ENCODE measurements at places on chromosomes 6 and 20.

GRCh38 chr6:138795809-138796603, at the start of gene ECT2L:
ECT2L (plus strand) TSS chr6:138796087; CDS start chr6:138813275, 17,188 bp downstream.
- DNase-seq = peak; percentile 32

GRCh38 chr6:140846503-140847261, 1286.0 kb upstream of the GJE1 start:
- peak; percentile 85 for DNase-seq

DNA sequence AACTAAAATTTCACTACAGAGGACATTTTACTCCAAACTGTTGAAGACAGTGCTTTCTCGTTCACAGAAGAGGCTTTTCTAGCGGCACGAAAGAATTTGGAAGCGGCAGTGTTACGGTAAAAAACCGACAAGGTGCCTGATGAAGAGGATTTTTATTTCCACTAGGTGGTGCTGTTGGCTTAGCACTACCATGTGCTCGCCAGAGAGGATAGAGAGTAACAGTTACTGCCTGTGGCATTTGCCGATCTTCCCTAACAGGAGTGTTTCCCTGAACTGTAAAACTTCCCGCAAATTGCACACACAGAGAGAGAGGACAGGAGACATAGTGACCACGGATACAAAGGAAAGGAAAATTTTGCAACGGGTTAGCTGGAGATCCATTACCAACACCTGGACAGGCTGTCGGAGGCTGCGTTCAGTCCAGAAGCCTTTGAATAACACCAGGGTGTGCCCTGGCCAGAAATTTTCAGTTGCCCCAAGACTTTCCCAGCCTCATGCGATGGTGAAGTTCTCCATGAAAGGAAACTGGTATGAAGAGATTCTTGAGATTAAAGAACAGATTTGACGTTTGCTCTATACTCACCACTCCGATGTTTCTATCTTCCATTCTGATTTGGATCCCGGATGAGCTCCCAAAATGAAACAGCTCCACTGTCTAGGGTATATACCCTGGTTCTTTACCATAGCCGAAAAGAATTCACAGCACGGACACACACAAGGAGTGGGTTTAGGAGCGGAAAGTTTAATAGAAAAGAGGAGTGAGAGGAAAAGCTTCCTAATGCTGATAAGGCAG, 48.1 kb downstream of the HLA-DPB1 start:
- DNase-seq = peak; percentile 45

DNA sequence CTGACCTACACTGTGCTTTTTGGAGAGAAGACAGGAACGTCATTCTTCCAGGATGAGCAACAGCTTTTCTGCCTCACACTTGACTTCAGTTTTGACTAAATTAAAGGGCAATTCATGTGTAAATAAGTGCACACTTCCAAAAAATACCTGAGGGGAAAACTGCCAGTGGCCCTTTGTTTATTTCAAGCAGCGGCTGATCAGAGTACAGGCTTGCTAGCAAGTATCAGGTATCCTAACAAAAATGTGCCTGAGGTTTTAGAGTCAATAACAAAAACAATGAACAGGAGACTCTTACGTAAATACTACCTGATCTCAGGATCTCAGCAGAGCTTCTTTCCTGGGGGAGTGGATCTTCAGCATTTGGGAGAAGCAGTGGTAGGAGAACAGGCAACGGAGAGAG, 12.4 kb downstream of the LY86 start:
- no peak for DNase-seq

DNA sequence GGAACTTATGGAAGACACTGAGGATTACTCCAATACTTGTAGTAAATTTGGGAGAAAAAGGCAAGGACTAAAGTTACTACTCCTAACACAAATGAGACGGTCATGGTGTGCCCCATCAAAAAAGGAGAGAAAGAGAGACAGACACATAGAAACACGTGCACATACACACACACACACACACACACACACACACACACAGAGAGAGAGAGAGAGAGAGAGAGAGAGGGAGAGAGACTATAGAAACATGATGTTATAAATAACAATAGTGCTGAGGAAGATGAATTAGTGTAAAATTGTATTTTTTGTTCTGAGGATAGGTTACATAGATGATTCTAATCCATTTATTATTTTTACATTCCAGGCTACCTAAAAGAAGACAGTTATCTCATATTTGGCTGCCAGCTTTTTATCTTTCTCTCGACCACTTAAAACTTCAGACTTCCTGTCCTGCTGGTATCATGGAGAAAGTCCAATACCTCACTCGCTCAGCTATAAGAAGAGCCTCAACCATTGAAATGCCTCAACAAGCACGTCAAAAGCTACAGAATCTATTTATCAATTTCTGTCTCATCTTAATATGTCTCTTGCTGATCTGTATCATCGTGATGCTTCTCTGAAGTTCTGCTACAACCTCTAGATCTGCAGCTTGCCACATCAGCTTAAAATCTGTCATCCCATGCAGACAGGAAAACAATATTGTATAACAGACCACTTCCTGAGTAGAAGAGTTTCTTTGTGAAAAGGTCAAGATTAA, 10.5 kb downstream of the PLN start:
- no peak for DNase-seq
